ENCODE measurements at places on chromosomes 7 and 10.
A peak's percentile ranks its signal among the peaks of the same experiment; 100 is the strongest.

DNA sequence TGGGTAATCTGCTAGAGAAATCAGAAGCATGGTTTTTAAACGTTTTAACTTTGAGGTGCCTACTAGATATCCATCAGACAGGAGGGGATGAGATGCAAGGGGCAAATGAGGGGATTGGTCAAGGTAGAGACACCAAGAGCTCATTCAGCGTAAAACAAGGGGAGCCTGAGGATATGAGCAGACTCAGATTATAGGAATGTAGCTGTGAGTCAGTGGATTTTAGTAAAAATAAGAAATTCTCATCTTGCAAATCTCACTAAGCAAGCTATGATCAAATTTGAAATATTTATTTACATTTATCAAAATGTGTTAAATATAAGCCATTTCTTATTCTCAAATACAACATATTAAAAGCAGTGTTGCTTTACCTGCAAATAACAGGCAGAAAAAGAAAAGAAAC is 21.4 kb upstream of the TFEC start:
- peaks cover 2% of the 10 kb centered on the region for H3K36me3 ChIP-seq
- peaks cover 11% of the 10 kb centered on the region for H3K27me3 ChIP-seq
- H3K4me3 ChIP-seq, result no peak overlapping the region
- H3K4me1 ChIP-seq, result no peaks in the 10 kb centered on the region

DNA sequence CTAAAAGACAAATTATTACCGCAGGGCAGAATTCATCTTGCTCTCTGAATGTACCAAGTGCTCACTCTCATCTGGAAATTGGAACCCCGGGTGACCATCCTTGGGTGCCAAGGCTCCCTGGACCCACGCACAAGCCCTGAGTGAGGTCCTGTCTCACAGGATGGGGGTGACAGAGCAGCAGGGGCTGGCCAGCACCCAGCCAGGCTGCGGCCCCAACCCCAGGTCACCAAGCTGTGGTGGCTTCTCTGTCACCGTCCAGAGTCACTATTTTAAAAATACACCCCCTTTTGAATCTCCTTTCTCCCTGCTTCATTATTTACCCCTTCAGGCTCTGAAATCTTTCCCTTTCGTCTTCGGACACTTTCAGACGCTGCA is 148.6 kb downstream of the PRKAG2 start:
- DNase-seq, result peak; percentile 53
- H3K4me1 ChIP-seq, result peaks cover 33% of the 10 kb centered on the region
- H3K4me3 ChIP-seq, result no peak overlapping the region
- H3K27ac ChIP-seq, result peak overlapping the region; percentile 49
- no peaks in the 10 kb centered on the region for H3K27me3 ChIP-seq
- no peaks in the 10 kb centered on the region for H3K36me3 ChIP-seq

- no peak overlapping the region for H3K27ac ChIP-seq
- H3K36me3 ChIP-seq, result peaks cover 2% of the 10 kb centered on the region
- no peak overlapping the region for H3K4me3 ChIP-seq
- DNase-seq, result no peak
- peaks cover 20% of the 10 kb centered on the region for H3K4me1 ChIP-seq
Measured at GRCh38 chr7:35021445-35021844, 15.8 kb downstream of the DPY19L1 start.

GRCh38 chr10:43821103-43821502 is 172.4 kb upstream of the ZNF32 start:
- DNase-seq, result no peak
- H3K4me1 ChIP-seq, result peaks cover 52% of the 10 kb centered on the region
- no peaks in the 10 kb centered on the region for H3K36me3 ChIP-seq
- no peak overlapping the region for H3K4me3 ChIP-seq
- H3K27me3 ChIP-seq, result no peaks in the 10 kb centered on the region

DNA sequence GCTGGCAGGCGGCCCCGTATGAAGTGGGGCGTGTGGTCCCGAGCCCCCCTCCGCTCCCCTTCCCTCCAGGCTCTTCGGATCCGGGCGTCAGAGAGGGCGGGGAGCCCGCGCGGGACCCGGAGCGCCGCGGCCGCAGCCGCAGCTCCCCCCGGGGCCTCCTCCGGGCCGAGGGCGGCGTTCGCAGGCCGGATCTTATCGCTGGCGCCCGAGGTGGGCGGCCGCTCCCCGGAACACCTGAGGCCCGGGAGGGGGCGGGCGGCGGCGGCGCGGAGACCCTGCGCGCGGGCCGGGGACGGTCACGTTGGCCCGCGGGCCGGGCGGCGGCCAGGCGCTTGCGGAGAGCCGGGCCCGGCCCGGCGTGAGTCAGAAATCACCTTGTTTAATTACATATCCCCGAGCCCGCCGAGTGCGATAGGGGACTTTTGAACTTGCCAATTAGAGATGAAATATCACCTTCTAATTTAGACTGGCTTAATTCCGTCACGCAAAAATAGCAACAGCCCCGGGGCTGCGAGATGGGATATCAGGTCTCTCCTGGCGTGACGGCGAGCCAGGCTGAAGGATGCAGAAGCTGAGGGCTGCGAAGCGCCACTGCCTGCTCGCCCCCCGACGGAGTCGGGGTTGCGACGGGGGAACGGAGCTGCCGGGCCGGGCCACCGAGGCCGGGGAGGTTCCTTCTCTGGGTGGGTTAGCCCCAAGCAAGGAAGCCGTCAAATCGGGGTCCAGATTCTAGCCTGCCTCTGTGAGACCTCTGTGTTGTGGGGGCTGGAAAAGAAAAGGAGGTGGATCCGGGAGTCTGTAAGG is 43.4 kb downstream of the LDB3 start:
- H3K27ac ChIP-seq, result peak overlapping the region; percentile 96
- peak overlapping the region; percentile 79 for H3K4me3 ChIP-seq

DNA sequence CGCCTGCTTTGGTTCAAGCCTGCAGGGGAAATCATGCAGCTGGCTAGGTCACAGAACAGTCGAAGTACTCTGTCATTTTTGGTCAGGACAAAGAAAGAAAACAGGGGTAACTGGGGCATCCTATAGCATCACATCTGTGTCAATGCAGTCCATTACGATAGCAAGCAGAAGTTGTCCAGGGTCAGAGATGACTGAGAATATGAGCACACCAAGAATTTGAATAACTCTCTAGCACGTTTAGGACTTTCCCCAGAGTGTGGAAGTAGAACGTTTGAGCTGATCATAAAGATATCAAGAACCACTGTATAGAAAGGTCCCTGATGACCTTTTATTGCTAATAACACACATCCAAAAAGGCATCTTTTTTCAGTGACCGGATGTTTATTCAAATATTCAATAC is 12.7 kb upstream of the HECW1 start:
- DNase-seq, result no peak
- H3K36me3 ChIP-seq, result no peaks in the 10 kb centered on the region
- no peak overlapping the region for H3K27ac ChIP-seq
- no peak overlapping the region for H3K4me3 ChIP-seq
- H3K27me3 ChIP-seq, result peaks cover 13% of the 10 kb centered on the region

GRCh38 chr7:126227055-126227454 is 1025.7 kb downstream of the GRM8 start:
- H3K27me3 ChIP-seq, result no peaks in the 10 kb centered on the region
- no peak overlapping the region for H3K27ac ChIP-seq
- DNase-seq, result no peak
- no peak overlapping the region for H3K4me3 ChIP-seq

DNA sequence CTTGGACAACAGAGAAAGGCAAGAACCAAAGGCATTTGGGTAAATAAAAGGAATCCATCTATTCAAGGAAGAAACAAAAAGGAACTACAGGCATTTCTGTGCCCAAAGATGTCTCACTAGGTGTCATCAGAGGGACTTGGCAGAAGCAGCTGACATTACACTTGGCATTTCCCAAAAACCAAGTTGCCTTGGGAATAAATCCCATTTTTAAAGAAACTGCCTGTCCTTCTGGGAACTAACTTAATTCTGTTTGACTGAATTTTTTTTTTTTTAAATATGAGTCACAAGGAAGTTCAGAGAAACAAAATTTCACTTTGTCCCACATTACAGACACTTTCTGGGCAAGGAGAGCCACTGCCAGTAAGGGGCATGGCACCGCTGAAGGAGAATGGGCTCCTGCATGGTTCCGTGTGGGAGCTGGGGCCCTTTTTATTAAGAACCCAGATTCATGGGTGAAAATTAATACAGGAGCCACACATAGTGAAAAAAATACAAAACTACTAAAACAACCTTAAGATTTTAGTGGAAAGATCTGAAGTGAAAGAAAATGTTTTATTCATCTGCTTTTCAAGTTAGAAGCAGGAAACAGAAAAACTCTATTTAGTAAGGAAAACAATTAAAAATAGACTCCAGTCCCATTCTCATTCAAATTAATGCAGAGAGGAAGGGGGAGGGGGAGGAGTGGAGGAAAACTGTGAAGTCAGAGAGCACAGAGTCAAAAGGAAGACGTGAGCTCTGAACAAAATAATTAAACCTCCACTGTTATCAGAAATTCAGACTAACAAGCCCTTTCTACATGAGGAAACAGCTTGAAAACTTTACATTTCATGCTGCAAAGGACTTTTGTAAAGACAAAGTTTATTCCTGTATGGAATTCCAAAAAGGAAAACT is 118.4 kb upstream of the PDLIM1 start:
- DNase-seq, result no peak
- peaks cover 36% of the 10 kb centered on the region for H3K4me1 ChIP-seq
- peak overlapping the region; percentile 95 for H3K27ac ChIP-seq
- H3K27me3 ChIP-seq, result peaks cover 12% of the 10 kb centered on the region
- H3K4me3 ChIP-seq, result peak overlapping the region; percentile 53

GRCh38 chr7:116097365-116098009 is 66.9 kb upstream of the TFEC start:
- no peaks in the 10 kb centered on the region for H3K4me1 ChIP-seq
- H3K36me3 ChIP-seq, result no peaks in the 10 kb centered on the region
- DNase-seq, result no peak
- no peak overlapping the region for H3K27ac ChIP-seq

DNA sequence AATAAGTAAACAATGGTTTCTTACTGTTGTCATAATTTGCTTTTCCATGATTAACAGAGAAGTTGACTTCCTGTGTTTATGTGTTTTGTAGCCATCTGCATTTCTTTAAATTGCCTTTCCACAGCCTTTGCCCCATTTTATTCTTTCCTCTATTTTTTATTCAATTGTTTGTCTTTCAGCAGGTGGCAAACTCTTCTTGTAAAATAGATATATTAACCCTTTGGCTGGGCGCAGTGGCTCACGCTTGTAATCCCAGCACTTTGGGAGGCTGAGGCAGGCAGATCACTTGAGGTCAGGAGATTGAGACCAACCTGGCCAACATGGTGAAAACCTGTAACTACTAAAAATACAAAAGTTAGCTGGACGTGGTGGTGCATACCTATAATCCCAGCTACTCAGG is 50.6 kb upstream of the CAPZA2 start:
- H3K4me3 ChIP-seq, result no peak overlapping the region
- no peak overlapping the region for H3K27ac ChIP-seq
- H3K4me1 ChIP-seq, result peaks cover 7% of the 10 kb centered on the region
- H3K36me3 ChIP-seq, result no peaks in the 10 kb centered on the region

- peaks cover 2% of the 10 kb centered on the region for H3K36me3 ChIP-seq
- no peak overlapping the region for H3K27ac ChIP-seq
- H3K4me1 ChIP-seq, result peaks cover 10% of the 10 kb centered on the region
- no peak overlapping the region for H3K4me3 ChIP-seq
Measured at GRCh38 chr10:6034371-6034770, 27.8 kb downstream of the IL2RA start.

GRCh38 chr7:130650611-130651120 is 17.9 kb downstream of the COPG2 start:
- H3K27me3 ChIP-seq, result no peaks in the 10 kb centered on the region
- peaks cover 26% of the 10 kb centered on the region for H3K36me3 ChIP-seq
- H3K4me3 ChIP-seq, result no peak overlapping the region
- no peak for DNase-seq

GRCh38 chr10:24575481-24576002 is 148.1 kb downstream of the ARHGAP21 start:
- peaks cover 3% of the 10 kb centered on the region for H3K36me3 ChIP-seq
- H3K4me3 ChIP-seq, result no peak overlapping the region
- no peak for DNase-seq
- no peaks in the 10 kb centered on the region for H3K27me3 ChIP-seq
- peaks cover 5% of the 10 kb centered on the region for H3K4me1 ChIP-seq

GRCh38 chr10:100866575-100867098 is 46.1 kb upstream of the SLF2 start:
- H3K27me3 ChIP-seq, result peaks cover 46% of the 10 kb centered on the region
- no peak for DNase-seq
- H3K4me1 ChIP-seq, result no peaks in the 10 kb centered on the region
- no peaks in the 10 kb centered on the region for H3K36me3 ChIP-seq
- H3K4me3 ChIP-seq, result no peak overlapping the region
- H3K27ac ChIP-seq, result no peak overlapping the region

GRCh38 chr7:601595-602340 is 82.1 kb upstream of the PDGFA start:
- no peak overlapping the region for H3K27ac ChIP-seq
- no peak for DNase-seq
- no peaks in the 10 kb centered on the region for H3K27me3 ChIP-seq
- H3K4me1 ChIP-seq, result peaks cover 37% of the 10 kb centered on the region

DNA sequence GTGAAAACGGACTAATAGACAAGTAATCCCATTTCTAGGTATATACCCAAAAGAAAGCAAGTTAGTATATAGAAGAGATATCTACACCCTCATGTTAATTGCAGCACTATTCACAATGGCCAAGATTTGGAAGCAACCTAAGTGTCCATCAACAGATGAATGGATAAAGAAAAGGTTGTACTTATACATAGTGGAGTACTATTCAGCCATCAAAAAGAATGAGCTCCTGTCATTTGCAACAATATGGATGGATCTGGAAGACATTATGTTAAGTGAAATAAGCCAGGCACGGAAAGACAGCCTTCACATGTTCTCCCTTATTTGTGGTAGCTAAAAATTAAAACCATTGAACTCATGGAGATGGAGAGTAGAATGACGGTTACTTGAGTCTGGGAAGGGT is 88.2 kb downstream of the TES start:
- peaks cover 3% of the 10 kb centered on the region for H3K36me3 ChIP-seq
- DNase-seq, result no peak
- H3K27ac ChIP-seq, result no peak overlapping the region
- no peaks in the 10 kb centered on the region for H3K27me3 ChIP-seq
- no peak overlapping the region for H3K4me3 ChIP-seq

- DNase-seq, result no peak
- no peak overlapping the region for H3K4me3 ChIP-seq
- peaks cover 32% of the 10 kb centered on the region for H3K4me1 ChIP-seq
- no peak overlapping the region for H3K27ac ChIP-seq
- H3K36me3 ChIP-seq, result no peaks in the 10 kb centered on the region
Measured at GRCh38 chr10:12638781-12639180, 289.4 kb downstream of the CAMK1D start.

DNA sequence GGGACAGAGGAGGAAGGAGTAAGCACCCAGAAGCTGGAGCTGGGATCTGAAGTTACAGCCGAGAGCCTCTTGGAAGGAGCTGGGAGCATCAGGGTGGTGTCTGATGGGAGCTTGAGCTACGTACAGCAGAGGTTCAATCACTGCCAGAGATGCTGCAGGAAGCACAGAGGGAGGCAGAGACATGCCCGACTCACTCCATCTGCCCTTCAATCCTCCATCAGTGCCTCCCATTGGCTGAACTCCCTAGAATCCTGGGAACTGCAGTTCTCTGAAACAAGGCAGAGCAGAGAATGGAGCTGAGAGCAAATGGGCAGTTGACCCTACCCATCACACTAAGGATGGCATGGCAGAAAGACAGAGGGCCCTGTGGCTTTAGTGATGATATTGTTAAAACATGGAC is 40.0 kb upstream of the CTBP2 start:
- no peaks in the 10 kb centered on the region for H3K36me3 ChIP-seq
- H3K27me3 ChIP-seq, result peaks cover 7% of the 10 kb centered on the region
- peaks cover 5% of the 10 kb centered on the region for H3K4me1 ChIP-seq
- no peak overlapping the region for H3K27ac ChIP-seq
- H3K4me3 ChIP-seq, result no peak overlapping the region
